Stimulated activated CD4-positive, alpha-beta T cell treated with anti-CD3 and anti-CD28 coated beads, Interleukin-12 subunit alpha, Interleukin-12 subunit beta, amount 100 ng/mL, for 24 hours (primary cell): ENCODE measurements at places on chromosomes 6 and 20.

GRCh38 chr6:134424165-134424797 is 106.4 kb upstream of the SGK1 start:
- no peak for DNase-seq

DNA sequence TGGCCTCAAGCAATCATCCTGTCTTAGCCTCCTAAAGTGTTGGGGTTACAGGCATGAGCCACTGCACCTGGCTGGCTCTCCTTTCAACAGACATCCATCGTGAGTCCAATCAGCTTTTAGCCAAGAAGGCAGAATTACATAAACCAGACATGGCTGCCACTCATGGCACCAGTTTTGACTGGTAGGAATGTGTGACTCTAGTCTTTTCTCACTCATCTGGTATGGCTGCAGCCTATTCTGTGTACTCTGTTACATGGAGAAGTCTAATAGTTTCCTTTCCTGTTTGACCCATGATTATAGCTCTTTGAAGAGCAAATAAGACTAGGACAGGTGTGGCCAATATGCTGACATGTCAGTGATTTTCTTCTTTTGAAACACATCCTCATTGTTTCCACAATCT is 27.0 kb upstream of the RNF144B start:
- no peak for DNase-seq

DNA sequence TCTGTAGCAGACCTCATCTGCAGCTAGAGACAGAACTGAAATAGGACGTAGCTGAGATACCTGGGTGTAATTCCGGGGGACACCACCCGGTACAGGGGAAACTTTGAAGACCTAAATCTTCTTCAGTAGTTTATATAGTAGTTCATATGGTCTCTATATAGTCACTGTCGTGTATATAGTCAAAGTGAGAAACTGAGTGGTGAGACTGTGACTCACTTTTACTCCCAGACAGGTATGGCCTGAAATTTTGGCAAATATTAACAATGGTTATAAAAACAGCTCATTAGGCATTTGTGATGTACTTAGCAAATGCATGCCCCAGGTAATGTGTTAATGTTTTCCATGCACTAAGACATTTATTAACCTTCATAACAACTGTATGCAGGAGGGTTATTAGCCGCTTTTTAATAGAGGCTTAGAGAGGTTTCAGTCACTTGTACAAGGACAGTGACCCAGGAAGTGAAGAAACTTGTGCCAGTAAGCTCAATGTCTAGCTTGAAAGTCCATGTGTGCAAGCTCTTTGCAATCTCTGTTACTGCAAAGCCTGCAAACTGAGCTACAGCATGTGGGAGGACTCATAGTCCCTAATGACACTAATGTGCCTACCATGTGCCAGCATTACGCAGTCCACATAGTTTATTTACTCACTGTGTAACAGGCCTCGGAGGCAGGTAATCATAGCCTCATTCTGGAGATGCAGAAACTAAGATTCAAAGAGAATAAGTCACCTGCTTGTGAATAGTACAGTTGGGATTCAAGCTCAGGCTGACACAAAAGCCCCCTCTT is 165.4 kb upstream of the CHD6 start:
- DNase-seq, result no peak

- no peak for DNase-seq
Observed at GRCh38 chr20:8608470-8608869, 460.4 kb upstream of the PLCB4 start.

GRCh38 chr20:35994994-35995453 is 26.6 kb downstream of the CNBD2 start:
- peak; percentile 77 for DNase-seq

DNA sequence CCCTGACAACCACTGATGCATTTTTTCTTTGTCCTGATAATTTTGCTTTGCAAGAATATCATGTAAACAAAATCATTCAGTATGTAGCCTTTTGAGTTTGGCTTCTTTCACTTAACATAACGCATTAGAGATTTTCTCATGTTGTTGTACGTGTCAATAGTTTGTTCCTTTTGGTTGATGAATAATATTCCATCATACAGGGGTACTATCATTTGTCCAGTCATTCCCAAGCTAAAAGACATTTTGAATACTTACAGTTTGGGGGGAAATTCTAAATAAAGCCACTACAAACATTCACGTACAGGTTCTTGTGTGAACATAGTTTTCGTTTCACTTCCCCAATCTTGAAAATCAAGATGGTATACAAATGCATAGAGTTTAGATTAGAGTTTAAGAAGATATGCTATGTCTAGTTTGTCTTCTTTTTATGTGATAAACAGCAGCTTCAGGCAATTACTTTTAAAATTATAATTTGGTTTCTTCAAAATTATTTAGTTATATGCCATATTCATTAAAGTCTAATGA is 5.2 kb downstream of the HAO1 start:
- DNase-seq, result no peak

- DNase-seq, result no peak
Observed at GRCh38 chr20:49385465-49385864, 97.0 kb downstream of the KCNB1 start.

DNA sequence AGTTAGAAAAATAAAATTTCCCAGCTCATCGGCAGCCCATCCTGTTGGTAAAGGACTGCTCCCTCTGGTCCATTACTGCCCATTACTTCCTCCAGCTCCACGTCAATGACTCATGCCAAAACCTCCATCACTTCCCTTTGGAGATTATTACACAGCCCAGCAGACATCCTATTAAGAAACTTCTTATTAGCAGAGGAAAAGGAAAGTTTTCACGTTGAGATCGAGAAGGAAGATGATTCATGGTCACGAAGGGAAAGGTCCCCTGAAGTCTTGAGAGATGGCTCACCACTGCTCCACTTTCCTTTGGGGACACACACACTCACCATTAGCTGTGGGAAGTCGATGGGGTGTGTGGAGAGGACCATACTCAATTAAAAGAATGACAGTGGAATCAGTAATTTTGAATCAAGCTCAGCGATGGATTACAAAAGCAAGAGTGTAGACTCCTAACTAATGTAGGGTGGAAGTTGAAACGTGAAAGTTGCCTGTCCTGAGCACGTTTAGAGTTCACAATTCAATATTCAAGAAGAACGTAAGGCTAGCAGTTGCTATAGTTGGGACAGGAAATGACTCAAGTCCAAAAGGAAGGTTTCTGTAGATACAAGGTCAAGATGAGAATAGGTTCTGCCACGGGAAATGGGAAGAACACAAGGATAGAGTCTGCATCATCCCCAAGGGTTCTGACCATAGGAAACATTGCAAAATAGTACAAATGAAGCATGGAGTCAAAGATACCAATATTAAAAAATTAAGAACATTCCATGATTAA is 21.6 kb downstream of the SASH1 start:
- no peak for DNase-seq

DNA sequence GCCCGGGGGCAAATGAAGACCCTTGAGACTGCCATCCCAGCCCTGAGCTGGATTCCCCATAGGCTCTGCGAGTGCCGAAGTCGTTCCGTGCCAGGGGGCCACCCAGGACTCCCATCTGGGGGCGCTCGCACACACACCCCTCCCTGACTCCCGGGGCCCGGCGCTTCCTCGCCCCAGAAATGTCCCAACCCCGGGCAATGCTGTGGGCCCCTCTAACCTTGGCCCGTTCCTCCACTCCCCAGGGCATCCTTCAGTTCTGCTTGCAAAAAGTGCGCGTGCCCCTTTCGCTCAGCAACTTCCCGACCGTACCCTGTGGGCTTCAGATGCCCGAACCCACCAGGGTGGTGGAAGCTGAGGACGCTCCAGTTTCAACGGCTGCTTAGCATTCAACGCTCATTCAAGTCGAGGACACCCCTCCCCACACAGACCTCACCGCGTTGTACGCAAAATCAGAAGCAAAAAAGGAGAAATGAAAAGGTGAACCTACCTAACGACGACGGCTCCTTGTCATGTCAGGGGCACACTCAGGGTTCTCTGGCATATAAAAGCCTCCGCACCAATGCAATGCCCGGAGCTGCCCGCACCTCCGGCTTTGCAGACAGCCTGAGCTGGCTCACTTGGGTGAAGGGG is 25.3 kb downstream of the RIPOR2 start:
- peak; percentile 32 for DNase-seq

DNA sequence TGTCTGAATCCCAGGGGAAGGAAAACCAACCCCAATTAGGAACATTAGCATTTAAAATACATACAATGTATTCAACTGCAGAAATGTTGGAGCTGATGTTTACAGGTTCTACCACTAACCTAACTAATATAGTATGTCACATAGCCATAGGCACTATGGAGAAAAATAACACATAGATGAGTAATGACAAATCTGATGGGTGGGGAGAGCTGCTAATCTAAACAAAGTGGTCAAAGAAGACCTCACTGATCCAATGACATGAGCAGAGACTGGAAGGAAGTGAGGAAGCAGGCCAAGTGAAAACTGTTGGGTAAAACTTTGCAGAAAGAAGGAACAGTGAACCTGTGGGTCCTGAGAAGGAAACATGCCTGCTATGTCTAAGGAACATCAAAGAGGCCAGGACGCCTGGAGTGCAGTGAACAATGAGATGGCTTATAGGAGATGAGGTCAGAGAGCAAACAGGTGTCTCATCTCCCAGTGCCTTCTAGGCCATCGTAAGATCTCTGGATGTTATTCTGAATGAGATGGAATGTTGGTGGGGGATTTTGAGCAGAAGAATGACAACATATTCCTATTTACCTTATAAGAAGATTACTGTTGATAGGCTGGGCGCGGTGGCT is 135.7 kb downstream of the ALDH8A1 start:
- no peak for DNase-seq

- DNase-seq, result no peak
Observed at GRCh38 chr6:71349395-71349794, 60.8 kb downstream of the OGFRL1 start.

DNA sequence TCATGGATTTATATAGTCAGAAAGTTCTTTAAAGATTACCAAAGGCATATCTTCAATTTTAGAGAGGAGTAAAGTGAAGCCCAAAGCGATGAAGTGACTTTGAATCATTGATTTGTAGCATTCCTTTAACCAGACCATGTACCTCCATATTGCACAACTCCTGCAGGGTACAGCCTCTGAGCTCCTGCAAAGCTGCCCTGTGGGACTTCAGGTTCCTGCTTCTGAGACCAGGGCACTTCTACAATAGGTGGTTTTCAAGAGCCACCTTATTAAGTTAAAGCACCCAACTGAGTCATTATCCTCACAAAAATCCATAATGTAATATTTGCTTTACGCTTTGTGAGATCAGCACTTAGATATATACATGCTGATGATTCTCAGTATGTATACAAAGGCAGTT is 270.7 kb upstream of the RGS17 start:
- no peak for DNase-seq

GRCh38 chr6:52555518-52556233 is 21.2 kb downstream of the TRAM2 start:
- no peak for DNase-seq

GRCh38 chr6:163416557-163417253 is 2.2 kb downstream of the QKI start:
- no peak for DNase-seq

DNA sequence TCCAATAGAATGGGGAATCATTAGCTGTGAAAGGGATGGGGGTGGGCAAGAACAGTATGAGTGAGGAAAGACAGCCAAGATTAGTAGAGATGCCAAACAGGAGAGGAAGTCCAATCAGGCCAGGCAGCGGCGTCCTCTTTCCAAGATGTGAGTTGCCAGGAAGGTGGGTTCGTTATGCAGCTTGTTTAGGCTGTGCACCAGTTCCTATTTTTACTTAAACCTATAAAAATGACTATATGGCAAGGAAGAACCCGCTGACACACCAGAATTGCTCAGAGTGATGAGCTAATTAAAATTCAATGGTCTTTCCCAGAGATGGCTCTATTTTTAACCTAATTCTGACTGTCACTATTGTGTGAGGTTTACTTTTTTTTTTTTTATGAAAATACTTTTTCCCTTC is 88.2 kb downstream of the SLC22A23 start:
- no peak for DNase-seq

DNA sequence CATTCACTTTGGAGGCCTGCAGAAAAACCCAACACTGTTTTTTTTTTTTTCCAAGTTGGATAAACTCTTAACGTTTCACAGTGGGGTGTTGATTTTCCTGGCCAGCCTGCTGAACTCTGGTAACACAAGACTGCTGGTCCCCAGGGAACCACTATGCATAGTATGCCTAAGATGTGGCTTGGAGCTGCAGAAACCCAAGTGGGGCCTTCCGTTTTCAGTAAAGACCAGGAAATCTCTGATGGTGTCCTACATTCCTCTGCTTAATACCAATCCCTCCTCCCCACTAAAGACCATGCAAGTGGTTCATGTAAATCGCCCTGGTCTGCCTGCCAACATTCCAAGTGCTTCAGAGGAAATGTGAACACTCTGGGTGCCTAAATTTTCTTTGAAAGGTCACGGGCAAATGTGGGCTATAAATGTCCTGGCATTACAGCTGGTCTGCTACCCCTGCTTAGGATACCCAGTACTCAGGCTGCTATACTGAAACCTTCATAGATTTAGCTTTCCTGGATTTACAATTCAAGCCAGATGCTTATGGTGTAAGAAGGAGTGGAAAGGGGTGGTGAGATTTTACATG is 615.4 kb downstream of the MAFB start:
- DNase-seq, result no peak

GRCh38 chr6:70668499-70668812 is 773 bp downstream of the SMAP1 start:
- no peak for DNase-seq

GRCh38 chr20:24587384-24588046 is 118.1 kb downstream of the SYNDIG1 start:
- DNase-seq, result no peak

GRCh38 chr6:41705996-41706835 is 29.2 kb downstream of the TFEB start:
- peak; percentile 51 for DNase-seq

GRCh38 chr6:137341681-137342195 is 122.6 kb upstream of the IFNGR1 start:
- peak; percentile 15 for DNase-seq

DNA sequence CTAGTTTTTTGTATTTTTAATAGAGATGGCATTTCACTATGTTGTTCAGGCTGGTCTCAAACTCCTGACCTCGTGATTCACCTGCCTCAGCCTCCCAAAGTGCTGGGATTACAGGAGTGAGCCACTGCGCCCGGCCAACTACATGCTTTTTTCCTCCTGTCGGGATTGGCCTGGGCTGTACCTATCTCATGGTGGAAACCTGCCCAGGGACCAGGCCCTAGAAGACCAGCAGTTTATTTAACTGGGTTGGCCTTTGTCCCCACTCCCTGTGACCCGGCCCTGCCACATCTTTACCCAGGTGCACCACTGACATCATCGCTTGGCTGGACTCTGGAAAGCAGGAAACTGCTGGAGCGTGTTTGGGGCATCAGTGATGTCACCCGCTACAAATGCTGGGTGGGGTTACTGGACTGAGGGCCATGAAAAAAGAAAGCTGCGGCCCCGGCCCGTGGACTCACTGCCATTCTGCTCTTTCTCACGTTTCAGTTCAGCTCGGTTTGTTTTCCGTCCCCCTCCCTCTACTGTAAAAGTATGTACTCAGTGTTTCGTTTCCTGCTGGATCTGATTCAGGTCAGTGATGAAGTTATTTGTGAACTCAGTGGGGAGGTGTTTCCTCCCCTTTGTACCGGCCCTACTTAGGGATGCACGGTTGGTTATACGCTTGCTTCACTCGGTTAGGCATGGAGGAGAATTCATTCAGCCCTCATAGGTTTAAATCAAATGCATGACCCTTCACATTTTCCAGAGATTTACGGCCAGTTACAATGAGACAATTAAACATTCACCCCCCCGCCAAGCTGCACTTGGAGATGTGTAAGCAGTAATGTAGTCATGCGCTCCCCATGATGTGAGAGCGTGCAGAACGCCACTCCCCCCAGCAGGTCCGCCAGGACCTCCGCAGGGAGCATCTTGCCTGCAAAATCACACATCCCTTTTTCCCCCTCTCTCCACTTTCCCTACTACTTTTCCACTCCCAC is 179.3 kb downstream of the MTHFD1L start:
- DNase-seq, result no peak
